Activated CD4-positive, CD25-positive, alpha-beta regulatory T cell treated with anti-CD3 and anti-CD28 coated beads, Interleukin-2, amount 50 U/mL, for 16 hours (primary cell): ENCODE measurements at places on chromosomes 2 and 18.

- no peak for DNase-seq
Measured at GRCh38 chr2:60544062-60544461, 9.4 kb downstream of the BCL11A start.

DNA sequence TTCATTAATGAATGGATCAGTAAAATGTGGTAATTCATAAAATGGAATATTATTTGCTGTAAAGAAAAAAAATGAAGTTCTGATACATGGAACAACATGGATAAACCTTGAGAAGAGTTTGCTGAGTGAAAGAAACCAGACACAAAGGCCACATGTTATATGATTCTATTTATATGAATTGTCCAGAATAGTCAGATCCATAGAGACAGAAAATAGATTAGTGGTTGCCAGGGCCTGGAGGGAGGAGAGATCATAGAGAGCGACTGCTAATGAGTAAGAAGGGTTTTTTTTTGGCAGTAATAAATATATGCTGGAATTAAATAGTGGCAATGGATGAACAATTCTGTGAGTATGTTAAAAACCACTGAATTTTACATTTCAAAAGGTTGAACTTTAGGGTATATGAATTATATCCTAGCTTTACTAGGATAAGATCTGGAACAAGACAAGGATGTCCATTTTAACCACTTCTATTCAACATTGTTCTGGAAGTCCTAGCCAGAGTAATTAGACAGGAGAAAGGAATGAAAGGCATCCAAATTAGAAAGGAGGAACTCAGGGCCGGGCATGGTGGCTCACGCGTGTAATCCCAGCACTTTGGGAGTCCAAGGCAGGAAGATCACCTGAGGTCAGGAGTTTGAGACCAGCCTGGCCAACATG lies 48.8 kb downstream of the MAPRE2 start:
- no peak for DNase-seq

DNA sequence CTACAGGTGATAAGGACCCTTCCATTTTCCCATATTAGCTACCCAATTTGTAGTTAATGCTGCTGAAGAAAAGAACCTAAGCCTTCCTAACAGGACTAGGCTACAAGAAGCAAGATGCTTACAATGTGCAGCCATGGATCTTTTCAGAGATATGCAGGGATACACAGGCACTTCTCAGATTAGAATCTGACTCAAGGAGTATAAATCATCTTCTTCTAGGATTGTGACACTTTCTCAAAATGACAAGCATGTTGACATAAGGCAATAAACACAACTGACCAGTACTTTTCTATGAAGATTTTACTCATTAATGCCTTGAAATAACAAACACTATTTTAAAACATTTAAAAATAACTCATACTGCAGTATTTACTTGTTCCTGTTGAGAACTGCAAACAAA lies 127.9 kb upstream of the ACVR2A start:
- no peak for DNase-seq

DNA sequence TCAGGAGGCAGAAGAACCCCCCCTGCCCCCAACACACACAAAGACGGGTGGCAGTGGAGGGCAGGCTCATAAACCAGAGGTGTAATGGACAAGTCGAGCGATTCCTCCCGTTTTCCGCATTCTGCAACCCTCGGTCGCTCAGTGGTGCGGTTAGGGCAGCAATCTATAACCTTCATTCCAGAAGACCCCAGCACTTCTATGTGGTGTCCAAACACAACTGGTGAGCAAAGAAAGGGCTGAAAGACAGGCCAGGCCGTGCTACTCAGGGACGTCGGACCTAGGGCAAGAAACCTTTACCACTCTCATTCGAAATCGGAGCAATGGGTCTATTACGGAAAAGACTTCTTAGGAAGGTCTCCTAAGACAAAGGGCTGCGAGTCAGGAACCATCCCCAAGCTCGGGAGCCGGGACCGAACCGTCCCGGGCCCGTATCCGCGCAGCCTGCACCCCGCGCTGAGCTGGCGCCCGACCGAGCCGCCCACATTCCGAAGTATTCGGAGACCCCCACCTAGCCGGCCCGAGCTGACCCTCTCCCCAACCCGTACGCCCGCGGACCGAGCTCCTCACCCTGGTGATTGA lies 568 bp downstream of the ARL5A start:
- DNase-seq = peak; percentile 16

- DNase-seq = no peak
Measured at GRCh38 chr2:25787020-25787419, 91.3 kb downstream of the ASXL2 start.

GRCh38 chr18:77635451-77635850 lies 385.8 kb downstream of the GALR1 start:
- DNase-seq = no peak

DNA sequence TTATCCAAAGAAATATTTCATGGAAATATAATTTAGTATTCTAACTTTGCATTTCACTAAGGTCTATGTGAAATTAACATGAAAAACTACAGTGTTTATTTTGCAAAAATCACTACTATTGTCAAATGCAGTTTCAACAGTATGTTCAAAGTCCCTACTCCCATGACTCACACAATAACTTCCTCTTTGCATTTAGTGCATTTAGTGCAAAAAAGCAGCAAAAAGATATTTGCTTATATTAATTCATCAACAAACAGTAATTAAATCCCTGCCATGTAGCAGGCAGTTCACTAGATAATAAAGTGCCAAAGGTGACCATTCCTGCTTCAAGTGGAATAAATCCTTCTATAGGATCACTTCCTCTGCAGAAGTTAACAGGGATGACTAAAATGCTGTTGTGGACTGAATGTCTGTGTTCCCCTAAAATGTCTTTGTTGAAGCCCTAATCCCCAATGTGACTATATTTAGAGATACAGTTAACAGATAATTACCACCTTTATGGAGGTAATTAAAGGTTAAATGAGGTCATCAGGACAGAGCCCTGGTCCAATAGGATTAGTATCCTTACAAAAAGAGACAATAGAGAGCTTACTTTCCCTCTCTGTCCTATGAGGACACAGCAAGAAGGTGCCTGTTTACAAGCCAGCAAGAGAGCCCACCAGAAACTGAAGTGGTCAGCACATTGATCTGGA lies 61.7 kb downstream of the STK39 start:
- DNase-seq = no peak

GRCh38 chr2:52881606-52882005 lies 886.0 kb upstream of the CHAC2 start:
- no peak for DNase-seq

GRCh38 chr2:127614731-127615130 lies 31.2 kb upstream of the GPR17 start:
- no peak for DNase-seq

DNA sequence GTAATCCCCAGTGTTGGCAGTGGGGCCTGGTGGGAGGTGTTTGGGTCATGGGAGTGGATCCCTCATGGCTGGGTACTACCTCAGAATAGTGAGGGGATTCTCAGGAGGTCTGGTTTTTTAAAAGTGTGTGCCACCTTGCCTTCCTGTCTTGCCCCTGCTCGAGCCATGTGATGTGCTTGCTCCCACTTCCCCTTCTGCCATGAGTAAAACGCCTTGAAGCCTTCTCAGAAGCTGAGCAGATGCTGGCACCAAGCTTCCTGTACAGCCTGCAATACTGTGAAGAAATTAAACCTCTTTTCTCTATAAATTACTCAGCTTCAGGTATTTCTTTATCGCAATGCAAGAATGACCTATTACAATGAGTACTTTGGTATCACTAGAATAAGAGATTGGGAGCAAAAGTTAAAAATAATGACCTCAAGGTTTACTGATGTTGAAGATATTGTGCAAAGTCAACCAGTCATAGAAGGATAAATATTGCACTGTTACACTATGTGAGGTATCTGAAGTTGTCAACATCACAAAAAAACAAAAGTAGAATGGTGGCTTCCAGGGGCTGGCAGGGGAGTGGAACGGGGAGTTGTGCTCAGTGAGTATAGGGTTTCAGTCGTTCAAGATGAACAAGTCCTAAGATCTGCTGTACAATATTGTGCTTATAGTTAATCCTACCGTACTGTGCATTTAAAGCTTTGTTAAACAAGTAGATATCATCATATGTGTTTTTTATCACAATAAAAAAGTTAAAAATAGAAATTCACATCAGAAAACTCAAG lies 938.3 kb upstream of the CNTNAP5 start:
- DNase-seq = no peak

DNA sequence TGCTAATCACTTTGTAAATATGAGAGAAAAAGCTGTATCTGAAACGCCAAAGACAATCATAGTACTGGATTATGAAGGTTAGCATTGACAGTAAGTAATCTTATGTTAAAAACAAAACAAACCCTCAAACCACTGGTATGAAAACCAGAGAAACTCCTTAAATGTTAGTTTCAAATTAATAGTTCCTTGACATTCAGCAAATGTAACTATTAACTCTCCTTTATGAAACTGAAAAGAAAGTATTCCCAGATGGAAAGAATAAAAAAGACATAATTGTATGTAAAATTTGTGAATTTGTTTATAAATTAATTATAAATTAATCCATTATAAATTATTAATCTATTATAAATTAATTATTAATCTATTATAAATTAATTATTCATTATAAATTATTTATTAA lies 12.3 kb downstream of the FASTKD1 start:
- DNase-seq = no peak

- no peak for DNase-seq
Measured at GRCh38 chr2:146323564-146323963, 1521.3 kb upstream of the ACVR2A start.

DNA sequence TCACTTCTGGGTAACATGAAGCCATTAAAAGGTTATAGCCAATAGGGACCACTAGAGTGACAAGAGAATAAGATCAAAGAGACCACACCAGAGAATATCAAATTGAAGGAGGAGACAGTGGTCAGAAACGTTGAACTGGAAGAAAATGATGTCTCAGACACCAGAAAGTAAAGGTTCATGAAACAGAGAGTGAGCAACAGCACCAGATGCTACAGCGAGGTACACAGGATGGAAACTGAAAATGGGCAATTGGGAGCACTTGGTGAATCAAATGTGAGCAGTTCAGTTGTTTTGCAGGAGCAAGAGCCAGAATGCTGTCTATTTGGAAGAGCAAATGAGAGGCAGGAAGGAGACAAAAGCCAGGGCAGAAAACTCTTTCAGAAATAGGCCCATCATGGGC lies 162.6 kb downstream of the SS18 start:
- no peak for DNase-seq

- no peak for DNase-seq
Measured at GRCh38 chr2:179461420-179461819, 196.8 kb upstream of the SESTD1 start.

- no peak for DNase-seq
Measured at GRCh38 chr18:76455003-76455676, 39.9 kb downstream of the ZNF516 start.

DNA sequence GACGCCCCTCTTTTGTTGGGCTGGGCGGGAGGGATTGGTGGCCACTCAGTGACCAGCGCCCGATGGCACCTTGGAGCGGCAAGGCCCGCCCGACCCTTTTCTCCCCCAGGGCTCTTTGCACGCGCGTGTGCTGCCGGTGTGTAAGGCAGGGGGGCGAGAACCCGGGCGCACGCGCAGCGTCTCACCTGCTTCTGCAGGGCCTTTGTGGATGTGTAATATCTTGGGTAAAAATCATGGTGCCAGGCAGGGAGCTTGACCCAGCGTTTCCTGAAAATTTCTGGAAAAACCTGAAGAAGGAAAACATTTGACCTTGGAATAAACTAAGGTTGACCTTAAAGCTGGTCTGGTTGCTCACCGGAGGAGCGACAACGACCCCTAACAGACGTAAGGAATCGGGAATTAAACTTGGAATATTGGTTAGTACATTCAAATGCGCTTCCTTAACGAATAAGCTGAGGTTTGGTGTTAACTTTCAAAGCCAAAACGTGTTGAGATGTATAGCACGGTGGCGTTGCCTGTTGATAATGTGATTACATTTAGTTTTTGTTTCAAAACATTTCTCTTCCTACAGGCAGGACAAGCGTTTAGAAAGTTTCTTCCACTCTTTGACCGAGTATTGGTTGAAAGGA lies 438 bp downstream of the HSPE1 start:
- no peak for DNase-seq

DNA sequence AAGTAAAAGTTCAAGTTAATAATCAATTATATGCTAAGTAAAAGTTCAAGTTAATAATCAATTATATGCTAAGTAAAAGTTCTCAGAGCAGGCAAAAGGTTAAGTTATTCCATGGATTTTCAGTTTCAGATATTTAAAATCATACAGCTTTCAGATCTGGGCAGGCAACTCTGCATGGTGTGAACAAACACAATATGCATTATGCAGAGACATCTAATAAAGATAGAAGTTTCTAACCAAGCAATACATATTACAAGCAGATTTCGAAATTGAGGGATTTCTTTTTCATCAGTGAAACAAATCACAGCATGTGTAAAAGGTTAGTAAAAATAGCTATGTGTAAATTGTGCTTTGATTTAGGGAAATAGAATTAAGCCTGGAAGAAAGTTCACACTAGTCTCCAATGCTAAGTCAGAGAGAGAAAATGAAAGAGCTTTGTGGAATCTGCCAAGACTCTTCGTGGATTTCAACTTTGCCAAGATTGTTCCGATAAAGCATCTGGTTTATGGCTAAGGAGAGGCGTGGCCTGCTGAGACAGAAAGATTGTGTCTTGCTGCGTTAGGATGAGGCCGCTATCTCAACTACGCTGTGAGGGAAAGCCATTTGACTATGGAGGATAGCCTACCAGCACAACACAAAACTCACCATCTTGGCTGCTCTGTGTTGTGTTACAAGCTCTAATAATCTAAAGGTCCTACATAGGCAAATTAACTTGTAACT lies 60.1 kb upstream of the SLC16A14 start:
- no peak for DNase-seq

- no peak for DNase-seq
Measured at GRCh38 chr18:65227970-65228369, 522.8 kb upstream of the CDH7 start.

- no peak for DNase-seq
Measured at GRCh38 chr18:54532222-54532621, 58.8 kb upstream of the DYNAP start.

DNA sequence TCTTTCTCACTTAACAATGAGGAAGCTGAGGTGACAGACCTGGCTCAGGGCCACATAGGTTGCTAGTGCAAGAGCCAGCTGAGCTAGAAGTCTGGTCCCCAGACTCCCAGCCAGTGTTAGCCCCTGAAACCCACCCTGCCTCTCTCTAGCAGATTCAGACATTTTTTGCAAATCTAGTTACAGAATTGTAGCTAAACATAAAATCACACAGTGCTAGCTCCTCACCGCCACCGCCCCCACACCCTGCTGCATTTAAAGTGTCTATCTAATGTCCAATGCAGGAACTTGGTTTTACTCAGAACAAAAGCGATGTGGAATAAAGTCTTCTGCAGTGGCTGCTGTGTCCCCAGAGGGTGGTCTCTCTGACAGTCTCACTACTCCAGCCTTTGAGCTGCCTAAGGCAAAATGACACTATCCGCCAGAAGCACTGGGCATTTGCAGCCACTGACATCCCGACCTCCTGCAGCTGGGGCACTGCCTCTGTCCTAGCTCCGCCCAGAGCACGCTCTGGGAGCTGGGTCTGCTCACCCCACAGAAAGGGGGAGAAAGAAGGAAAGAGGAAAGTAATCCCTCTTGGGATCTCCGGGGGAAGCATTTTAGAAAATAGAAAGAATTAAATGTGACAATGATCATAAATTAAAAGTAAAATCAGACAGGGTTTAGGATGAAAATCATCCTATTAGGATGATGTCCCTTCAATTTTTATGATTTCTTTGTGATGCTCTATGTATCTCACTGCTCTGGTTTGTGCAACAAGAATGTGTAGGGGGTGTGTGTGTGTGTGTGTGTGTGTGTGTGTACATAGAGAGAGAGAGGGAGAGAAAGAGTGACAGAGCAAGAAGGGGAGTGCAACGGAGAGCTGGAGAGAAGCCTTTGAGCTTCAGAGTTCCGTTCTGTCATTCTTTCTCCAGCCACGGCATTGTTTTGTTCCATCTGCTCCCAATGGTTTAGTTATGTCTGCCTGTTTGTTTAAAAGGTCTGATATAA lies 50.5 kb upstream of the ST8SIA3 start:
- DNase-seq = no peak

- peak; percentile 5 for DNase-seq
Measured at GRCh38 chr2:112055730-112056625, 909 bp downstream of the TMEM87B start.
